ENCODE measurements at places on chromosomes 7 and 10.
A peak's percentile ranks its signal among the peaks of the same experiment; 100 is the strongest.

DNA sequence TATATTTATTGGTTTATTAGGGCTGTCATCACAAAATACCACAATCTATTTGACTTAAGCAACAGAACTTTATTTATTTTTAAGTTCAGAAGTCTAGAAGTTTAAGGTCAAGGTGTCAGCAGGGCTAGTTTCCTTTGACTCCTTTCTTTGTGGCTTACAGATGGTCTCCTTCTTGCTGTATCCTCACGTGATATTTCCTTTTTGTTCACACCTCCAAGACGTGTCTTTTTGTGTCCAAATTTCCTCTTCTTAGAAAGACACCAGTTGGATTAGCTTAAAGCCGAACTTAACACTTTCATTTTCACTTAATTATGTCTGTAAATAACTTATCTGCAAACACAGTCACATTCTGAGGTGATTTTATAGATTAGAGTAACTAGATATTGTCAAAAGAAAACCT, 631.4 kb upstream of the POT1 start:
- DNase-seq = no peak

GRCh38 chr10:553233-553632, 136.2 kb downstream of the DIP2C start:
- DNase-seq = no peak

GRCh38 chr10:4576206-4576605, 249.8 kb upstream of the AKR1E2 start:
- DNase-seq = no peak

DNA sequence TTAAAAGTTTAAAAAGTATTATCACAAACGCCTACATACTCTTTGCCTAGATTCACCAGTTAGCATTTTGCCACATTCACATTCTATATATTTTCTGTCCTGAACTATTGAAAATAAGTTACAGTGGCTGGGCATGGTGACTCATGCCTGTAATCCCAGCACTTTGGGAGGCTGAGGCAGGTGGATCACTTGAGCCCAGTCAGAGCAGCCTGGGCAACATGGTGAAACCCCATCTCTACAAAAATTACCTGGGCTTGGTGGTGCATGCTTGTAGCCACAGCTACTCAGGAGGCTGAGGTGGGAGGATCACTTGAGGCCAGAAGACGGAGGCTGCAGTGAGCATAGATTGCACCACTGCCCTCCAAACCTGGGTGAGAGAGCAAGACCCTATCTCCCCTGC, 5.3 kb downstream of the ARPC1A start:
- DNase-seq = no peak

GRCh38 chr7:12467837-12468236, 64.2 kb upstream of the VWDE start:
- no peak for DNase-seq

DNA sequence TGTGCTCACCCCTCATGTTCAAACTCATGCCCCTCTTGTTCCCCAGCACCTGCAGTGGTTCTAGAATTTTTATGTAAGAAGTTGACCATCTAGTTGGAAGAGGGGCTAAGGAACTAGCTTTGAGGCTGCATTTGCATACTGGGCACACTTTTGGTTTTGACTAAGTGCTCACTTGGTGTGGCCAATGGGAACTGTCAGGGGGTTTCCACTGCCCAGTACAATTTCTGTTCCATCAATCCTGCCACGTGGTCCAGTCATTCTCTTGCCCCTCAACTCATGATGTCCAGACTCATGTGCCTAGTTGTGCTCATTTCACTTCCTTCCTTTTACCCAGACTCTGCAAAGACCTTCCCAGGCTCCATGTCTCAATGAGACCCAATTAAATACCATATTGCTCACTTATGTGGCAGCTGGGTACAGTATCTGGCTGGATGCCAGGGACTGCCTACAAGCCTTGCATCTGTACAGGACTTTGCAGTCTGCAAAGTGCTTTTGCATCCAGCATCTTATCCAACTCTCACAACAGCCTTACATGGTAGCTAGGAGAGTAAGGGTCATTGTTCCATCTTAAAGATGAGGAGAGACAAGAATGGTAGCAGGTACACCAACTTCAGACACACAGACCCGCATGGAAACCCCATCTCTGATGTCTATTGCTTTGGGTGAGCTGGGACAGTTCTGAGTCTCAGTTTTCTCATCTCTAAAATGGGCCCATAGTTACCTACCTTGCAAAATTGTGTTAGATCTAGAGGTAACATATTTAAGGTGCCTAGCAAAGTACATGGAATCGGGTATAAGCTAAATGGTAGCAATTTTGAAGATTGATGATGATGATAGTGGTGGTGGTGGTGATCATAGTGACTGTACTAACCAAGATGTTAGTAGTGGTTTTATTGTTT, 30.1 kb upstream of the KCNMA1 start:
- DNase-seq = no peak

DNA sequence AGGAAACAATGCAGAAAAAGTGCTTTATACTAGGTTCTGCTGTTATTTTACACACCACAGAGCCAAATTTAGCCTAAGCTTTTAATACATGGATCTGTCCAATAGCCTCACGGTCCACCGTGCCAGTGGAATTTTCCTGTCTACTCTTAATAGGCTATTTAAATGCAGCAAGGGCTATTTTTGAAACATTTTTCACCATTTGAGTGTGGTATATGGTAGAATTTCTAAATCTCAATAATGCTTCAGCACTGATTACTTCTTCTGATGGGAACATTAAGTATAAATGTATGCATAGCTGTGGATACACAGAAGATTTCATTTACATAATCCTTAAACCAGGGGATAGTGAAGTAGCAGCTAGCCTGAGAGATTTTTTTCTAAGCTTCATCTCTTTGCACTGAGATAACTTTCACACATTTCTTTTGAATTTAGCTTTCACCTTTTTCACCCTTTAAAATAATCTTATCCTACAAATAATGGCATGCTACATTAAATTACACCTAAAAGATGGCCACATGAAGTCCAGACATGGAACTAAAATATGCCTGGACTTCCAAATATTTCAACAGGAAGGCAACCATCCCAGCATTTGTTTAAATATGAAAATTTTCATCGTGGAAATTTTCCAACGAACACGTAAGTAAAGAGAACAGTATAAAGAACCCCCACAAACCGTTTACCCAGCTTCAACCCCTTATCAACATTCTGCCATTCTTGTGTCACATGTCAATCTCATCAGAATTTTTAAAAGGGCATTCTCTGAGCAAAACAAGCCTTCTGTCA, 45.4 kb downstream of the AMPH start:
- no peak for DNase-seq

DNA sequence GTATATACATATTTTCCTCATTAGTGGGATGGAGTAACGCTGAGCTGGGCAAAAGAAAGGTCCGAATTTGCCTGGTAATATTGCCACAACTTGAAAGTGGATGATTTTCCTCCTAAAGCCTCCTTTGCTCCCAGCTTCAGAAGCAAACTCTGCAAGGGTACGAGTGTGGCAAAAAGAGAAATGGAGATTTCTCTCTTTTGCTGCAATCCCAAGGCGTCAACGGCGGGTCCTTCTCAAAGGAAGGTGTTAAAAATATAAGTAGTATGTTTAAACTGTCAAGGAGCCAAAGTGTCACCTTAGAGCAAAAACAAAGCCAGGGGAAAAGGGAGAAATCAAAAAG, 12.4 kb upstream of the HOXA2 start:
- no peak for DNase-seq

GRCh38 chr7:3243256-3243655, 57.8 kb upstream of the SDK1 start:
- no peak for DNase-seq

DNA sequence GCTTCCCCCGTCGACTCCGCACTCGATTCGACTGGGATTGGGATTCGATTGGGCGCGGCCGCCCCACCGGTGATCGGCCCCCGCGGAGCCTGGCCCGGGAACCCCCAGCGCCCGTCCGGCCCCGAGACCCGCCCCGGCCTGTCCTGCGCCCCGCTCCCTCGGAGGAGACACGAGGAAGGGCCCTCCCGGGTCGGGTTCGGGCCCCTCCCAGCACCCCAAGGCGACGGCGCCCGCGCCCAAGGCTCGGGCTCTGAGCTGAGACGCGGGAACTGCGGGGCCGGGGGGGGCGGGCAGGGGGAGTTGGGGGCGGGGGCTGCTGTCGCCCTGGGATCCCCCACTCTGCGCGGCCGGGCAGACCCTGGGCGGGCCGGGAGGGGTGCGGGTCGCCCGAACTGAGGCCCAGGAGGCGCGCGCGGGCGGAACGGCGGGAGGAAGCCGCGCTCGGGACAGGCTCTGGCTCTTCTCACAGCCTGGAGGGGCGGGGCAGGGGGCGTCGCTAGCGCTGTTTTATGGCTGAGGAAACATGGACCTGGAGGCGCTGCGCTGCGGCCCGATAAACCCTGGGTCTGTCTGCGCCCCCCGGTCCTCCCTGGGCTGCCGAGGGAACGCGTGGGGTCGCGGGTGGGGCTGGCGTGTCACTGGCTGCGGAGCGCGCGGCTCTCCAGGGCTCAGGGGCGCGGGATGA, 1.7 kb upstream of the NKX6-2 start:
- DNase-seq = no peak

DNA sequence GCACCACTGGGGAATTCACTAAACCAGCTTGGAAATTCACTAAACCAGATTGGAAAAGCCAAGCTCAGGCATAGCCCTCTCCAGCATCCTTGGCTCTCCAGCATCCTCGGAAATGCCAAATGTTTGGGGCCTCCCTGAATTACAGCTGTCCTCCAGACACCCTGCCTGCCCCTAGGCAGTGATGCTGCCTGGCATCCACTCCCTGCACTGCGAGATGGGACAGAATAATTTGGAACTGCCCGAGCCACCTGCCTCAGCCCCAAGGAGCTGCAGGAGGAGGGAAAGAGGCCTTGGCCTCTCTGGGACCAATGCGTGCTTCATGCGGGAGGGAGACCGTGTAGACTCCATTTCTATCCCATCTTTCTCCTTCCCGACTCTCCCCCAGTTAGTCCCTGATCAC, 64.3 kb downstream of the INSIG1 start:
- DNase-seq = no peak

GRCh38 chr7:117715784-117716445, 157.3 kb downstream of the CTTNBP2 start:
- no peak for DNase-seq

DNA sequence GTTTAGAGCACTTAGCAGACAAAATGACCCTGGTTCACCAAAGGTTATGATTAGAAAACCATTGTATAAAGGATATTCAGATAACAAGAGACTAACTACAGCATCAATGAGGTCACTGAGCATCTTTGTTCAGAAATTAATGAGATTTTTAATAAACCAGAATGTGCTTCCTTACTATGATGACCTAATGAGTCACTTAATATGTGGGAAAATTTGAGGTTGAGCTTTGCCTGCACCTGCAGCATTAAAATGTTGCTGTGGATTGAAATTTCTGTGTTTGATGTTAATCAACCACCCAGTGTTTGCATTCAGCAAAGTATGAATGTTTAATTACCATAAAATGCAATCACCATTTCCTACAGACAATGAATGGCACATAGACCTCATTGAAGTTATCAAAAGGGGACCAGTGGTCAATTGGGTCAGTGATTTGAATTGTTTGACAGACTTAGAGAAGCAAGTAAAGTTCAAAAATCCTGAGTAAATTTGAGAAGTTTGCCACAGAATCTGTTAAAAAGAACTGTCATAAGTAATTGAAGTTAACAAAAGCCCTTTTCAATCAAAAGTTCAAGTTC, 45.8 kb downstream of the EXOC6 start:
- DNase-seq = no peak

DNA sequence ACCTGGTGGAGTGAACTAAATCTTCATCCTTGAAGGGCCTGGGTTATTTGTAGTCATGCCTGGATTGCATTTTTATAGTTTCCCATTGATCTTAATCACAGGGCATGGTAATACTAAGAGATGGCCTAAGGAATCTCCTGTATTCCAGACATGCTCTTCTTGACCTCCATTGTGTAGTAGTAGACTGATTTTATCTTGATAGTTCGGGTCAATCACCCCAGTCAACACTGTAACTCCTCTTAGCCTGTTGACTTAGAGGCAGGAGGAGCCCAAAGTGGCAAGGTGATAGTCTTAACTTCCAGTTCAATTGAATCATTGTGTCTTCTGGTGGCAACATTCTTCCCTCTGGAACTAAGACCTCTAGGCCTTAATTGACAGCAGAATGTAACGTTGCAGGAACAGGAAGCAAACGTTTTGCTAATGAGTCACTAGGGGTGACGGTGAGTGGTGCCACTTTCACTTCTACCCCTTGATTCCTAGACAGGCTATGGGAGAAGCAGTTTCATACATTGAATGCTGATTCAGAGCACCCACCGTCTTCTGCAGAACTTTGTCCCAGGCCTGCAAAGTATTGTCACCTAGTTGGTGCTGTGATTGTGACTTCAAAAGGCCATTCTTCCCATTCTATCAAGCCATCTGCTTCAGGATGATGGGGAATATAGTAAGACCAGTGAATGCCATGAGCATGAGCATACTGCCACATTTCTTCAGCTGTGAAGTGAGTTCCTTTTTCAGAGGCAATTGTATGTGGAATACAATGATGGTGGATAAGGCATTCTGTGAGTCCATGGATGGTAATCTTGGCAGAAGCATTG, 24.0 kb upstream of the PAPSS2 start:
- DNase-seq = peak; percentile 35

- DNase-seq = no peak
Observed at GRCh38 chr7:142611566-142612236, 137.6 kb upstream of the PRSS1 start.

DNA sequence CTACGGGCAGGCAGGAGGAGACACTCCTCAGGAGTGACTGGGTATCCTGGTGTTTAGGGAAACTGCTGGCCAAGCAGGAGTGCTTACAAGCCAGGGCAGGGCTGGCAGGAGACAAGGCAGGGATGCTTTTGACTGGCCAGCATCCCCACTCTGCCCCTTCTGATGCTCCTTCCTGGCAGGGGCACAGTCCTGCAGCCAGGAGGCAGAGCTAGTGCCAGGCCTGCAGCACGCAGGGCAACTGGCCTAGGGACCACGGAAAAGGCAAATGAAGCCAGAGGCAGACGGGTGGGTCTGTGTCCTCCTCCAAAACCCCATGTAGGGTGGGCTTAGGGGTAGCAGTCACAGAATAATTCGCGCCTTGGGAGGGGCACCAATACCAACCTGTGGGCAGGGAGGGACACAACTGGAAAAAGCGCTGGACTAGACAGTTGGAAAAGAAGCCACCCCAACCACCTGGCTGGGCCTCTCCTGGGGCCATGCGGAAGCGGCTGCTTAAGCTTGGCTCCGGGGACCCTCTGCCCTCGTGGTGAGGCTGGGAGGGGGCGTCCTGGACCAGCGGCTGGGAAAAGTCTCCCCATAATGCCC, 4.8 kb downstream of the IMPDH1 start:
- peak; percentile 37 for DNase-seq

DNA sequence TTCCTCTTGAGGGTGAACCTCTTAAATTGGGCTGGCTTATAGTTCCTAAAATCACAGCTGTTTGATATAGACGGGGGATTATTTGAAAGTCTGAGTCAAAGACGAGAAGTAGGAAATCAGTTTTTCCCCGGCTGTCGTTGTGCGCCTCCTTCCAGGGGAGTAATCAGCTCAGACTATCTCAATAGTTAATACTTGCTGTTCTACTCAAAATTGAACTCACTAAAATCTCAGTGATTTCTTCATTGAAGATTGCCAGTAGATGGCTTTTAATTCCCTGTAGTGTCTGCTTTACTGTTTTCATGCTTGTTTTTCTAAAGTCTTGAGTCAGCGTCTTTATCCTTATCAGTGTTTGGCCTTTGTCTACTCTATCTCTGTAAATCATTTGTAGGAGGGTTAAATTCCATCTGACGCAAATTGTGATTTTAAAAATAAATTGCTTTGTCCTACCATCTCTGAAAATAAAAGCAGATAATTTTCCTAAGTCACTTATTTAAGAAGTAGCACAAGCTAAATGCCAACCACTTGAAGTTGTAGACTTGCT, 47.3 kb downstream of the CNNM2 start:
- DNase-seq = no peak

- DNase-seq = no peak
Observed at GRCh38 chr7:52260046-52260665, 775.3 kb upstream of the POM121L12 start.

GRCh38 chr7:69656890-69657289, 58.6 kb downstream of the AUTS2 start:
- no peak for DNase-seq
